Activated T-helper 1 cell treated with anti-CD3 and anti-CD28 coated beads, Interleukin-12 subunit alpha, Interleukin-12 subunit beta, Interleukin-2, Interleukin-4 antibody, amounts not matched to agents 30 ng/mL and 10 ng/mL and 1 ng/mL, durations not matched to agents 14 hours and 24 hours and 36 hours (primary cell): ENCODE measurements at places on chromosomes 5 and 9. TPM values are rescaled to one million over a fixed set of nuclear protein-coding genes. Genes with fewer than 3 reads are reported as not detected.

FAM153A gene
- 6.3 and 6.5 TPM in 2 replicates for total RNA-seq

FAM193B gene
- 70.9 and 79.4 TPM in 2 replicates for total RNA-seq

RANBP6 gene
- total RNA-seq: 19.2 and 22.7 TPM in 2 replicates

ADGRD2 gene
- not detected in 2 replicates for total RNA-seq

PAEP gene
- total RNA-seq: not detected in 2 replicates

PKD2L2 gene
- total RNA-seq: not detected in 2 replicates

SPATA31A3 gene
- not detected in 2 replicates for total RNA-seq

CDKN2B-AS1 gene
- total RNA-seq: 1.2 and 1.4 TPM in 2 replicates

- no peaks in the 10 kb centered on the region for H3K36me3 ChIP-seq
- no peaks in the 10 kb centered on the region for H3K27me3 ChIP-seq
- H3K27ac ChIP-seq: no peak overlapping the region
- H3K4me1 ChIP-seq: no peaks in the 10 kb centered on the region
- H3K4me3 ChIP-seq: no peak overlapping the region
These were observed 76.5 kb upstream of the OLFM1 start for GRCh38 chr9:135010921-135011320.

DNA sequence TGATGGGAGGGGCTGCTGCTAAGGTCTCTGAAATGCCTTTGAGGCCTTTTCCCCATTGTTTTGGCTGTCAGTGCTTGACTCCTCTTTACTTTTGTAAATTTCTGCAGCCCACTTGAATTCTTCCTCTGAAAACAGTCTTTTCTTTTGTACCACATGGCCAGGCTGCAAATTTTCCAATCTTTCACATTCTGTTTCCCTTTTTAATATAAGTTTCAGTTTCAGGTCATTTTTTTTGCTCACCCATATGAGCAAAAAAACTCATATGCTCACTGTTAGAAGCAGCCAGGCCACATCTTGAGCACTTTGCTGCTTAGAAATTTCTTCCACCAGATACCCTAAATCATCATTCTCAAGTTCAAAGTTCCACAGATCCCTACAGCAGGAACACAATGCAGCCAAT, 234.6 kb upstream of the ADRA1B start:
- H3K27me3 ChIP-seq: peaks cover 2% of the 10 kb centered on the region
- H3K4me3 ChIP-seq: no peak overlapping the region
- H3K36me3 ChIP-seq: no peaks in the 10 kb centered on the region
- no peak overlapping the region for H3K27ac ChIP-seq
- no peak for DNase-seq

GRCh38 chr5:147360816-147361215, 126.0 kb downstream of the STK32A start:
- no peak for DNase-seq
- H3K4me3 ChIP-seq: no peak overlapping the region
- no peaks in the 10 kb centered on the region for H3K4me1 ChIP-seq
- no peak overlapping the region for H3K27ac ChIP-seq

DNA sequence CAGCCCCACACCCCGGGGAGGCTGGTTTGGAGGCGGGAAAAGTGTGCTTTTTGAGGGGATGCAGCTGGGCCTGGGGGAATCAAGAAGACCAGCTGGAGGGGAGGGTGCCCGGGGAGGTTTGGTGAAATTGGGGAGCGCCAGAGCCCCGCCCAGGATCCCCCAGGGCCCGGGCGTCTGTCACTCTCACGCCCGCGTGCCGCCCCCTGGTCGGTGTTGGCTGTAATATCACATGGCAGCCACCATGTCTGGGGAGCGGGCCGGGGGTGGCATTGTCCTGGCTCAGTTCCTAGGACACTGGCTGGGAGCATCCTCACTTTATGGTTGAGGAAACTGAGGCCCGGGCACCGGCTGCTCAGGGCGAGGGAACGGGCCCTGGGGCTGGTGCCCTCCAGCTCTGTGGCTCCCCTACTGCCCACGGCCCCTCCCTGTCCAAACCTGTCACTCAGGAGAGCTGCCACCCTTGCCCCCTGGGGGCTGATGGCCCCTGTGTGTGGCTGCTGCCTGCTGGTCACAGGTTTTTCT, 27.5 kb downstream of the ASS1 start:
- H3K27me3 ChIP-seq: peaks cover 20% of the 10 kb centered on the region
- no peak for DNase-seq
- no peaks in the 10 kb centered on the region for H3K36me3 ChIP-seq

DNA sequence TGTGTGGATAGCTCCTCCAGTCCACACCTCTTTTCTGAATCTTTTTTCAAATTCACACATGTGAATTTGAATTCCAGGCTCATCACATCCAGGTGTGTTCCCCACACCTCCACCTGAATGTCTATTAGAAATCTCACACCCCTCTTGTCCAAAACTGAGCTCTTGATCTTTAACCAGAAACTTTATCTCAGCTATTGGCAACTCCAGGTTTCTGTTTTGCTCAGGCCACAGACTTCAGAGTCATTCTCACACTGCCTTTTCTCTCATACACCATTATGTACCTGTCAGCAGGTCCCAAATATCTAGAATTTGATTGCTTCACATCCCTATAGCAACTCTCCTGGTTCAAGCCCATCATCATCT, 11.6 kb downstream of the NIPSNAP3B start:
- H3K4me1 ChIP-seq: no peaks in the 10 kb centered on the region
- DNase-seq: no peak
- H3K27me3 ChIP-seq: peaks cover 2% of the 10 kb centered on the region
- no peaks in the 10 kb centered on the region for H3K36me3 ChIP-seq

DNA sequence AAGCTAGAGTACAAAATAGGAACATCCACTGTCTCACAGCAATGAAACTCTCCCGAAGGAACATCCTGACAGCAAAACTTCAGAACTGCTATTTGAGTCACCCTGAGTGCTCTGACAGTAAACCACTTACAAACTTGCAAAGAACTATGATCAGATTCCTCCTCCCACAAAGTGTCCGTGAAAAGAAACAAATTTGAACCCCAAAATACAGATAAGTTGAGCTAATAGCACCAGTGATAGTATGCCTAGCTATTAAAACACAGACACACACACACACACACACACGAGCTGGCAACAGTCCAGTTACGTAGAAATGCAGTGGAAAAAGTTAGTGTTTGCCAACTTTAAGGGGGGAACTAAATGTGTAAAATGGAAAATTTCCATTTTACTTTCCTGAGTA, 3.1 kb upstream of the GLIS3 start:
- no peak overlapping the region for H3K4me3 ChIP-seq
- peaks cover 69% of the 10 kb centered on the region for H3K4me1 ChIP-seq
- peaks cover 2% of the 10 kb centered on the region for H3K36me3 ChIP-seq

- no peaks in the 10 kb centered on the region for H3K36me3 ChIP-seq
- H3K27me3 ChIP-seq: peaks cover 2% of the 10 kb centered on the region
- H3K4me3 ChIP-seq: no peak overlapping the region
- no peak overlapping the region for H3K27ac ChIP-seq
- no peak for DNase-seq
These were observed 36.8 kb downstream of the HAPLN1 start for GRCh38 chr5:83683836-83684235.

- H3K4me1 ChIP-seq: no peaks in the 10 kb centered on the region
- H3K27ac ChIP-seq: no peak overlapping the region
- H3K27me3 ChIP-seq: peaks cover 5% of the 10 kb centered on the region
- DNase-seq: no peak
- H3K4me3 ChIP-seq: no peak overlapping the region
These were observed 130.1 kb upstream of the LARP1 start for GRCh38 chr5:154625031-154625430.

DNA sequence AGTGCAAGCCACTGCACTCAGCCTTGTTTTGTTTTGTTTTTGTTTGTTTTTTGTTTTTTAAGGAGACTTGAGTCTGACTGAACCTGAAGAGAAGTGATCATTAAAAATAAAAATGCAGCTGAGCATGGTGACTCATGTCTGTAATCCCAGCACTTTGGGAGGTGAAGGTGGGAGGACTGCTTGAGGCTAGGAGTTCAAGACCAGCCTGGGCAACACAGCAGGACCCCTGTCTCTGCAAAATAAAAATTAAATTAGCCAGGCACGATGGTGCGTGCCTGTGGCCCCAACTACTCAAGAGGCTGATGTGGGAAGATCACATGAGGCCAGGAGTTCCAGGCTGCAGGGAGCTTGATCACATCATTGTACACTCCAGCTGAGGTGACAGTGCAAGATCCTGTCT, 6.2 kb downstream of the SLC1A1 start:
- H3K27me3 ChIP-seq: peaks cover 30% of the 10 kb centered on the region
- no peak overlapping the region for H3K4me3 ChIP-seq
- no peak for DNase-seq
- no peaks in the 10 kb centered on the region for H3K36me3 ChIP-seq

GRCh38 chr5:80282054-80282453, 26.2 kb upstream of the SERINC5 start:
- no peak overlapping the region for H3K27ac ChIP-seq
- H3K4me1 ChIP-seq: peaks cover 18% of the 10 kb centered on the region
- peaks cover 1% of the 10 kb centered on the region for H3K36me3 ChIP-seq
- no peak overlapping the region for H3K4me3 ChIP-seq
- H3K27me3 ChIP-seq: no peaks in the 10 kb centered on the region
- no peak for DNase-seq

GRCh38 chr9:127014216-127014909, 99.8 kb downstream of the RALGPS1 start:
- no peak for DNase-seq
- H3K27ac ChIP-seq: no peak overlapping the region
- no peaks in the 10 kb centered on the region for H3K4me1 ChIP-seq
- H3K4me3 ChIP-seq: no peak overlapping the region
- H3K36me3 ChIP-seq: peaks cover 2% of the 10 kb centered on the region
- peaks cover 27% of the 10 kb centered on the region for H3K27me3 ChIP-seq

GRCh38 chr9:111897601-111898137, 1.1 kb downstream of the UGCG start:
- H3K4me3 ChIP-seq: no peak overlapping the region
- H3K27ac ChIP-seq: no peak overlapping the region
- peaks cover 4% of the 10 kb centered on the region for H3K27me3 ChIP-seq
- no peaks in the 10 kb centered on the region for H3K36me3 ChIP-seq
- peaks cover 11% of the 10 kb centered on the region for H3K4me1 ChIP-seq

GRCh38 chr5:151661968-151662732, 24.6 kb downstream of the SPARC start:
- H3K4me1 ChIP-seq: peaks cover 12% of the 10 kb centered on the region
- no peak for DNase-seq
- H3K27me3 ChIP-seq: peaks cover 8% of the 10 kb centered on the region
- no peaks in the 10 kb centered on the region for H3K36me3 ChIP-seq
- H3K27ac ChIP-seq: no peak overlapping the region
